ENCODE measurements at places on chromosomes 1 and 21.

DNA sequence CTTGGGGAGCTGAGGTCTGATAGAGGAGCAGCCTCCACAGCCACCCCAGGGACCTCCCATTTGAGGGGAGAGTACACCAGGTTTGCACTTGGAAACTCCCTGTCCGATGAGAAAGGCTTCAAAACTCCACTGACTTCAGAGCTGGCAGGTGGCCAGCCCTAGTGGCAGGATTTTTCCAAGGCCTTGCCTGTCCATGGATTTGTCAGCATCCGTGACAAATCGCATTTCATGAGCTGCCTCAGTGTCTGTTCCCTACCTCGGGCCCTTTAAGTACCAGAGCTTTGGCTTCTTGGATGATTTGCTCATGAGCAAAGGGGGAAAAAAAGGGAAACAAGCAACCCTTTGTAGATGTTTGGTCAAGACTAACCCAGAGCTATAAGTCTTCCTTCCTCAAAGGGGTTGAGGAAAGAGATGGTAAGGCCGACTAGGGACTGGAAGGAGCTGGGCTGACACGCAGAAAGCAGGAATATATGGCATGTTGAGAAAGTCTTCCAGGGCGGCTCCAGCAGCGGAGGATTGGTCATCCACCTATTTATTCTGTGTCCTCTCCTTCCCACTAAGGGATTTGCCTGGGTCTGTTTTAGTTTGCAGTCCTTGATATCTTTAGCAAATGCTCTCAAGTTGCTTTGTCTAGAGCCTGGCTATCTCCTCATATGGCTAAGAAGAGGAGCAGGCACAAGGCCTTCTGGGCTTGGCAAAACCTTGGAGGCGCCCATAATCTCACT is 2.7 kb upstream of the HSPG2 start:
- no peak for DNase-seq

GRCh38 chr21:26041431-26042180 is 129.0 kb downstream of the APP start:
- DNase-seq: no peak

DNA sequence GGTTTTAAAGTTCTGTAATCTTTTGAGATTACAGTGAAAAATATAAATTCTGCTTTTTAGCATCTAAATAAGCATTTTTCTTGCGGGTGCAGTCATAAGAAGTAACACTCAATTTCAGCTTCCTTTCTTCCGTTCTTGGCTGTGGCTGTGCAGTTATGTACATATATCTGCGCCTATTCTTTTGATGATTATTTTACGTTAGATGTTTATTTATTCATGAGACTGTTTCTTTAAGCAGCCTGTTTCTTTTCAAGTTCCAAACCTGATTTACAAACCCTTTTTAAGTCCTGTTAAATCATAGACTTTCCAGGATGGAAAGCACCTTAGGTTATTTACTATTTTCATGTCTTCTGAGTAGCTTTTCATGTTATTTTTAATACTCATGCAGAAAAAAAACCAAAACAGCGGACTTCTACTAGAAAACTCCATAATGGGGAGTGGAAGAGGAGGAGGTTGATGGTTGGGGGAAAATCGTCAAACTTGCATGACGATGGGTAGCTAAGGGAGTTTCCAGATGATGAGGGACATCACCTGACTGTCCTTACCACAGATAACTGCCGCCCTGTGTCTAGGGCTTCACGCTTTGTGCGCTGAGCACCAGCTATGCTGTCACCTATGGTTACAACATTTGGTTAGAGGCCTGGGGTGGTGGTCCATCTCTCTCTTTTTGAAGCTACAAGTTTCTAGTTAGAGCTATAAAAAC is 2.6 kb downstream of the PRDM2 start:
- DNase-seq: peak; percentile 85

- DNase-seq: no peak
Observed at GRCh38 chr1:184219414-184219813, 167.4 kb upstream of the C1orf21 start.

GRCh38 chr1:234550341-234551031 is 59.5 kb downstream of the IRF2BP2 start:
- DNase-seq: no peak

DNA sequence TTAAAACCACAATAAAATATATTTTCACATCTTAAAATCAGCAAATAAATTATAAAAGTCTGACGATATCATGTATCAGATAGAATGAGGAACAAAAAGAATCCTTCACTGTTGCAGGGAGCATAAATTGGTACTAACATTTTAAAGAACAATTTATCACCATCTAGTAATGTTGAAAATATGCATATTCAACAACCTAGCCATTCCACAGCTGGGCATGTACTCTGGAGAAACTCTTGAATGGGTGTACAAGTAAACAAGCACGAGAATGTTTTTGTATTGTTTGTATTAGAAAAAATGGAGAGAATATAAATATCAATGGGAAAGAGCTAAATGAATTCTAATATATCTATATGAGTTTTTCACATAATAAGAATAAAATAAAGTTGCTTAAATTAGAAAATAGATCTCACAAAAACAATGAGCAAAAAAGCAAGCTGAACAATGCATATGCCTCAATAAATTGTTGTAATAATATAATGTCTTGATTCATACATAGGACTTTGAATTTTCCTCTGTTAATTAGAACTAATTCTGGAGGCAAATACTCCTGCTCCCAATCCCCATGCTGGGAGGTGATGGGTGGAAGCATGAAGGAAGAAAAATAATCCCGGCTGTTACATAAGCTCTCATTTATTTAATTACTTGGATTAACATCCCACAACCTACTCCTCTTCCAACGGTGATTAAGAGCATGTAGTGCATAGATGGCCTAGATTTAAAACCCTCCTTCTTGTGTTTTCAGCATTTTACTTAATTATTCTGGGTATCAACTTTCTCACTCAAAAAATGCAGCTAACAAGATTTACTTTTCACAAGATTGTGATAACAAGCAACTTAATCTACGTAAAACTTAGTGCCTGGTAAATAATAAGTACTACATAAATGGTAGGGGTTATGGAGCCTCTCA is 5.5 kb upstream of the FMO2 start:
- no peak for DNase-seq

- no peak for DNase-seq
Observed at GRCh38 chr1:109243221-109243620, 6.1 kb upstream of the CELSR2 start.

GRCh38 chr1:68745011-68745410 is 248.1 kb upstream of the DEPDC1 start:
- no peak for DNase-seq

- DNase-seq: no peak
Observed at GRCh38 chr21:33059380-33059841, 10.5 kb upstream of the OLIG1 start.

GRCh38 chr1:66624412-66625060 is 90.6 kb downstream of the SGIP1 start:
- no peak for DNase-seq

- no peak for DNase-seq
Observed at GRCh38 chr1:112533029-112533428, 24.3 kb downstream of the WNT2B start.

GRCh38 chr1:230809256-230809990 is 58.9 kb downstream of the C1orf198 start:
- DNase-seq: no peak

GRCh38 chr1:85599076-85599491 is 18.5 kb downstream of the CCN1 start:
- no peak for DNase-seq

- peak; percentile 79 for DNase-seq
Observed at GRCh38 chr1:206685769-206686477, 1.2 kb downstream of the MAPKAPK2 start.

GRCh38 chr1:45929257-45929687 is 125.9 kb downstream of the MAST2 start:
- no peak for DNase-seq

GRCh38 chr1:158121604-158122254 is 59.0 kb upstream of the CD1D start:
- DNase-seq: peak; percentile 30

DNA sequence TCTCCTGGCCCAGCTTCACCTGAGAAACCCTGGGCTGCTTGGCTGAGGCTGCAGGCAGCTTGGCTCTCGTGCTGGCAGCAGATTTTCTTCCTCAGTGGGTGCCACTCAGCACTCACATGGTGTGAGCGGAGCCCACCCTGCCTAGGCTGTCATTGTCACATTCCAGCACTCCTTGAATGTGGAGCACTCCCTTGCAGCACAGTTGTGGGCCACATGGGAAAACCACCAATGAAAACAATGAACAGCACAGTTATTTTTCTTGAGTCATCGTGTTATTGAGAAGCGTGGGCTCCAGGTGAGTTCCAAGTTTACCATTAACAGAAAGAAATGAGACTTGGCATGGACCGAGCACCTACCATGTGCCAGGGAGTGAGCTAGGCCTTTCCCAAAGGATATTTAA is 27.2 kb upstream of the TRIM67 start:
- no peak for DNase-seq

- no peak for DNase-seq
Observed at GRCh38 chr21:29217818-29218291, 80.9 kb upstream of the BACH1 start.

- no peak for DNase-seq
Observed at GRCh38 chr1:76959556-76959955, 92.3 kb downstream of the ST6GALNAC5 start.

GRCh38 chr1:154485910-154486496 is 16.0 kb upstream of the TDRD10 start:
- no peak for DNase-seq

DNA sequence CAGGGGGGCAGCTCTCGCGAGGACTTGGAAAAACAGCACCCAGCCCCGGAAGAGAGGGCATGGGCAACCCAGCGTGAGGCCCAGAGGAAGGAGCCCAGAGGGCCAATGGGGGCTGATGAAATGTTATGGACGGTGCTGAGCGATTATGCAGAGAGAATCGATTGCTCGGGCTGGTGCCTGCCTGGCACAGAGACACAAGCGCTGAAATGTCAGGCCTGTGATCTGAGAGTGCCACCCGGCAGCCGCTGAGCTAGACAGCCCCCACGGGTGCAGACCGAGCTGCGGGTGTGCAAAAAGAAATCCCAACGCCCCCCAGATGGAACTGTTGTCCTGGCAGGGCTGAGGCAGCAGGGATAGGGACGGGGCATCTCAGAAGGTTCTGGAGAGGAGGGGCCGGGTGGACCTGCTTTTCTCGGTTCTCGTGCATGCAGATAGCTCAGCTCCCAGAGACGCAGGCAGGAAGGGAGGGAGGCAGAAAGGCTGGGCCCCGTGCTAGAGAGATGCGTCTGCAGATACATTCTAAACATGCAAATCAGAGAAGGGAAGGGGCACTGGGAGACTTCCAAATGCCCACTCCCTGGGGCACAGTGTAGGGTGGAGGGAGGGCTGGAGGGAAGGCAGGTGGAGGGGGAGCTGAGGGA is 41.5 kb downstream of the TAS1R2 start:
- no peak for DNase-seq

GRCh38 chr1:29393451-29393826 is 157.1 kb downstream of the PTPRU start:
- no peak for DNase-seq

GRCh38 chr21:15140321-15141019 is 75.7 kb upstream of the NRIP1 start:
- no peak for DNase-seq

GRCh38 chr21:33169359-33169758 is 60.4 kb upstream of the IFNAR2 start:
- DNase-seq: no peak

DNA sequence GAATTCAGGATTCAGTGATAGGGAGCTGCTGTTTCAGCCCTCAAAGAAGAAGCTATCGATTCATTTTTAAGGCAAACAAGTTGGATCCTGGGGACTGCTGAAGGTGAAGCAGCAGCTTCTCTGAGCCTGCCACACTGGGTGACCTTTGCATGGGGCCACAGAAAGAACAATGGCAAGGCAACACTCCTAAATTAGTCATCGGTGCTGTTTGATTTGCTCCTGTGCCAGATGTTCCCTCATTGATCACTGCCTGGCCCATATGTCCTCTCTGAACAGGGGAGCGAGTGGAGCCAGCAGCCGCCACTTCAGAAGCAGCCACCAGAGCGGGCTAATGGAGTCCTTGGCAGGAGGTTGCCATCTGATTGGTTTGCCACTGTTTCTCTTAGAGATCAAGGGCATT is 391.5 kb downstream of the NTNG1 start:
- no peak for DNase-seq

DNA sequence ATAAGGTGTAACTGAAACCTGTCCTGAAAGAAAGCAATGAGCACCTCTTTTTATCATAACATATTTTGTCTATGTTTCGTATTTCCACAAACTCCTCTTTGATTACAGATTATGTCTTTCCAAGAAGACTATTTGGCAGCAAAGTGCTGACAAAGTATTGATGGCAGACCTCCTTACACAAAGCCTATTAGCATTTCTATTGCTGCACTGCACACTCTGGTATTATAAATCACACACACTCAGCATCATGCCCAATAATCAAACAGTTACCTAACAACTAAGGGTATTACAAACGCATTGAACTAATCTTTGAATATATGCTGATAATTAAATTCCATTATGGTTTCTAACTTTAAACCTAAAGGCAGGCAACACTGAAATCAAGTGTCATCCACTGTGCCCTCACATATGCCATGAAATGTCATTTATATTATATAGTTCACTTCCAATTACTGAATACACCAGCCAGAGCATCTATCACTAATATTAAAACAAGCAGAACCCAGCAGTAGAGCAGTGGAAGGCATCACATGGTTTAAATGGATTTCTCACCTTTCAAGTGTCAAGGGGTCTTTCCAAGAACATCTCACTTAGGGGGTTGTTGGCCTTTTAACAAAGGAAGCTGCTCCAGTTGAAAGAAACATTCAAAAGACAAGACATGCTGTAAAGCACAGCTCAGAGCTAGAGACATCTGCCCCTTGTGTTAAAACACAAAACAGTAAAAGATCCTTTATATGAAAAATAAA is 239.1 kb downstream of the RERE start:
- no peak for DNase-seq

DNA sequence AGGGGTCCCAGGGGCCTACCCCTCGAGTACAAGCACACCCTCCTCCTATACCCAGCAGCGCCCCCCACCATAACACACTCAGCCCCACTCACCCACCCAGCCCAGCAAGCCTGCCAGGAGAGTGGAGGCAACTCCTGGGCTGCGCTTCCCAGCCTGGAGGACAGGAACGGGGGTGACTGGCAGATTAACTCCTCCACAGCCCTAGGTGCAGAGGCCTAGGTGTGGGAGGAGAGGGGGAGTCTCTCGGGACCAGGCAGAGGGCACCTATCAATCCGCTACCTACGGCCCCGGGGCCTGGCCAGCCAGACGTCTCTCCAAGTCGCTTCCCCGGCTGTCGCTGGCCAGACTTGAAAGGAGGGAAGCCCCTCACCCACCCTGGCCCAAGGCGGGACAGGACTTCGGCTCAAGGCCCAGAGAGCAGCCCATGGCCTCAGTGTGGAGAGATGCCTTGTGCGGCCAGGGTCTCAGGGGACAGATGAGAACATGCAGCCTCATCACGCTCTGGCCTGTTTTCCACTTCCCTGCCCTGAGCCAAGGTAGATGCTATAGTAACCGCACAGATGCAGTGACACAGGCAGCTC is 24.9 kb downstream of the MATN1 start:
- DNase-seq: peak; percentile 6
